ENCODE measurements at places on chromosomes 12 and 14.

- ATAC-seq = no peak
Observed at GRCh38 chr12:40945772-40946171, 242.3 kb upstream of the PDZRN4 start.

- no peak for ATAC-seq
Observed at GRCh38 chr14:72236629-72237028, 304.4 kb downstream of the RGS6 start.

- ATAC-seq = no peak
Observed at GRCh38 chr12:29773076-29773475, 10.7 kb downstream of the TMTC1 start.

DNA sequence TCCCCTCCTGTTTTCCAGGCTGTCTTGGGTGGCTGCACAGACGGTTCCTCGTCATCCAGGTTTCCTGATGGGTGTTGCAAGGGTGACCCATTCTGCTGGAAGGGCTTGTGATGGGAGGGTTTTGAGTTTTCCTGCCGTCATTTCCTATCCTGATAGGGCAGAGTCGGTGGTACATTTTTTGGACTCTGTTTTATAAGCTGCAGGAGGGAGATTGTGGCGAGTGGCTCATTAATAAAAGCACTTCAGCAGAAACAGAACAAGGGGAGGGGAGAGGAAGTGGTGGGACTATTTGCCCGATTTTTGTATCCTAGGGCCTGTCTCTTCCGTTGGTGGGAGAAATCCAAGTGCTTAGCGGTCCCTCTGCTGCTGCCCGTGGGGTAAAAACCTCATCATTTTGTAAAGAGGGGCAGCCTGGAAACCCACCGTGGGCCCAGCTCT is 40.0 kb downstream of the TSPAN9 start:
- ATAC-seq = peak; percentile 6

- ATAC-seq = no peak
Observed at GRCh38 chr14:68792678-68792978, 239 bp downstream of the ZFP36L1 start.
